ENCODE measurements at places on chromosomes 11 and 22. TPM values are rescaled to one million over a fixed set of nuclear protein-coding genes. Genes with fewer than 3 reads are reported as not detected.

DNA sequence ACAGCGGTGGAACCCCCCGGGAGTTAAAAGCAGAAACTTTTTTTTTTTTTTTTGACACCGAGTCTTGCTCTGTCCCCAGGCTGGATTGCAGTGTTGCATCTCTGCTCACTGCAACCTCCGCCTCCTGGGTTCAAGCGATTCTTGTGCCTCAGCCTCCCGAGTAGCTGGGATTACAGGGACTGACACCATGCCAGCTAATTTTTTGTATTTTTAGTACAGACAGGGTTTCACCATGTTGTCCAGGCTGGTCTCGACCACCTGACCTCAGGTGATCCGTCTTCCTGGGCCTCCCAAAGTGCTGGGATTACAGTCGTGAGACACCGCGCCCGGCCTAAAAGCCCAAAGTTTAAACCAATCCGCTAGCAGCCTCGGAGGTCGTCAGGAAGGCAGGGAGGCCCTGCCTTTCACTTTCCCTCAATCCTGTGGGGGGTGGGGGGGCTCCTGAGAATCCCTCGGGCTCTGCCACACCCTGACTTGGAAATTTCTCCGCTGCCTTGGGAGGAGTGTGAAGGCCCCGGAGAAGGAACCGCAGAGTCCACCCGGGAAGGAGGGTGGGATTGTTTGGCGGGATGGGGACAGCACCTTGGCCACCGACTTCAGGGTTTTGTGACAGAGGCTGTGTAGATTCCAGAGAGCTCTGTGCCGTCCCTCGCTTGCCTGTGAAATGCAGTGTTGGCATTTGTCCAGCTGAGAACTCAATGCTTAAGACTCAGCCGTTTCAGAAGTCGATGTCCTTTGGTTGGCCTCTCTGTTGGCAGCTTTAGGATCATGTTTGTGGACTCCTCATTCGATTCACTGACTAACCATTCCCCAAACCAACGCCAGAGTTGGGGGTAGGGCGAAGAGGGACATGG is 1.0 kb downstream of the ARHGAP8 start:
- DNase-seq = no peak

DNA sequence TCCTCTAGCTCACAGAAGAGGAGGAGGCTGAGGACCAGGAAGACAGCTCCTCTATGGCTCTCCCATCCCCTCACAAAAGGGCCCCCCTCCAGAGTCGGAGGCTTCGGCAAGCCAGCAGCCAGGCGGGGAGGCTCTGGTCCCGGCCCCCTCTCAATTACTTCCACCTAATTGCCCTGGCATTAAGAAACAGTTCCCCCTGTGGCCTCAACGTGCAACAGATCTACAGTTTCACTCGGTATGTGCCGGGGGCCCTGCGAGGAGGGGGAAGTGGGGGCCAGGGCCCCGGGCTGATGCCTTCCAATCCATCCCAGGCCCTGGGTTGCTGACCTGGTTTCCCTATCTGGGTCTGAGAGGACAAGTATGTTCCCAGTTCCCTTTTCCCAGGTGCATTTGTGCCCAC is 7.9 kb downstream of the FOXR1 start:
- DNase-seq = no peak

DNA sequence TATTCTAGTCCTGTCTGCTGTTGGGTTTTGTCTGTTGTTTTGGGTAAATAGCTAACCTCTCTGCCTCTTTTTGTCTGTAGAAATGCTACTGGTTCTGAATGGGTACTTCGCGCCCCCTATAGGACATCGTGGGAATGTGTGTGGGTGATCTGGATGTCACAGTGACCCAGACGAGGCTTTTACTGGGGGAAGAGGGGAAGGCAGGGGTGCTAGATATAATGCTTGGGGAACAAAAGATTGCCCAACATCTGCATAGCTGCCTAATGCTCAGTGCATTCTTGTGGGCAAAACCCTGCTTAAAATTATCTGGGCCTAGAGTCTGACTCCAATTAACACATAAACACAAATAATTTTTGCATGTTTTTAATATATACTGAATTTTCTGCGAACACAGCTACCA is 57.7 kb downstream of the BMAL1 start:
- DNase-seq = peak; percentile 52

- DNase-seq = no peak
Measured at GRCh38 chr22:28299753-28300152, 379.9 kb downstream of the TTC28 start.

Gene UBQLN3
- total RNA-seq = 0.71 TPM

Gene CECR2
- total RNA-seq = 14.1 TPM

Gene RASD2
- total RNA-seq = 0.14 TPM

Gene TNNI2
- total RNA-seq = 1.3 TPM

Gene MMP27
- total RNA-seq = not detected

Gene OR4C13
- not detected for total RNA-seq

Gene ACTN3
- 0.11 TPM for total RNA-seq

Gene APOA4
- total RNA-seq = not detected

Gene CD248
- 95.2 TPM for total RNA-seq

Gene DCHS1
- 77.3 TPM for total RNA-seq
